ENCODE measurements at places on chromosomes 7 and 10.

GRCh38 chr10:61187601-61188000 is 243.6 kb upstream of the RHOBTB1 start:
- DNase-seq, result no peak

DNA sequence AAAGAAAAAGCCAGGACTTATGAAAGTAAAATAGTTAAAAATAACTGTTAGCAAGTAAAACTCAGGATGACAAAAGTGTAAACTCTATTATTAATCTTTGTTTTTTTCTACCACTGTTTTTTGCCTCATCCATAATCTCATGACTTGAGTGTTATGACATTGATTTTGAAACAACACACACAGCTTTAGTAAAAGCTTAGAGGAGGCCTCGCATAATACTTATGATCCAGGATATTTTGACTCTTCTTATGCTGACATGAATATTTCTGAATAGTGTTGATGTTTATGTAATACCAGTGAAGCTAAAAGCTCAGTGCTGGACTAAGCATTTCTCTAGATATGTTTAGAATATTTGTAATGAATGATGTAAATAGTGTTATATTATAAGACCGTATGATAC is 10.5 kb downstream of the KAT6B start:
- no peak for DNase-seq

DNA sequence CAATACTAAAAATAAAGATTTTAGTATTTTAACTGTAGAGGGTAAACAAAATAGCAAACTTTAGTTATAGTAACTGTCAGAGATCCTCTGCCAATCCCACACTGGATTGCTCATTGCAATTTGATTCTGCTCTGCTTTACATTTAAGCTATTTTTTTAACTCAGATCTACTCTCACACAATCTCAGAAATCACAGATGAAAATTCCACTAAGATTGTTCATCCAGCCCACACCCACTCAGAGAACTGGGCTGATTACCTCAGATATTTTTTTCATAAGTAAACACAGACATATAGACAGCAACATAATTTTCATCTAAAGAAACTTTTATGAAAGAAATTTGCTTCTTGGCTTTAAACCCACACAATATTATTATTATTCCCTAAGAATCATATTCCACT is 7.0 kb downstream of the OSBPL3 start:
- DNase-seq, result no peak

DNA sequence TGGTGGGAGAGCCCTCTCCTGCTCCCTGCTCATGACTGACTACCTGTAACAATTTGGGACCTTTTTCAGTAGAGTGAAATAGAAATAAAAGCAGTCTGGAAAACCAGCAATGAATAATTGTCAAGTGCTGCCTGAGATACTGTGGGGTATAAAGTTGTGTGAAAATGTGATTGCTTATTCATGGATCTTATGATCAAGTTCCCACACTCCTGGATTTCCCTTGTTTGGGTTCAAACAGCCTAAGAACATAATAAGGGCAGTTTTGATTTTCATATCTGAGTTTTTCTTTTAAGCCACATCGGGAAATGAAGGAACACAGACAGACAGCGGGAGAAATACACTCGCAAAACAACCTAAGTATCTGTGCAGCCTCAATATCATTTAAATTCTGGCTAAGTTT is 52.9 kb downstream of the CALD1 start:
- DNase-seq, result no peak

- DNase-seq, result no peak
These were observed 229.7 kb upstream of the KCND2 start for GRCh38 chr7:120043250-120043649.

- DNase-seq, result no peak
These were observed 65.6 kb upstream of the MKI67 start for GRCh38 chr10:128191847-128192246.
